SIG-M5 (cell line): ENCODE measurements at places on chromosomes 11 and 22.

DNA sequence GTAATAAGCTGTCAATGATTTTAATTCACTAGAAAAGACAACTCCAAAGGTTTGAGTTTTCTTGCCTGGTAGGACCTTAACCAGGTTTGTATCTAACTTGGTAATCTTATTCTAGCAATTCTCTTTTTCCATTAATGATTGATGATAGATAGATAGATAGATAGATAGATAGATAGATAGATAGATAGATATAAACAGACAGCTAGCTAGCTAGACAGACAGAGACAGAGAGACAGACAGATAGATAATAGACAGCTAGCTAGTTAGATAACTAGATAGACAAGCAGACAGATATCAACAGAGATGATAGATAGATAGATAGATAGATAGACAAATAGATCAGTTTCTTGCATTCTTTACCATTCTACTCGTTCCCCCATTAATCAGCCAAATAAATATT is 15.3 kb downstream of the TMPRSS6 start:
- DNase-seq: no peak

DNA sequence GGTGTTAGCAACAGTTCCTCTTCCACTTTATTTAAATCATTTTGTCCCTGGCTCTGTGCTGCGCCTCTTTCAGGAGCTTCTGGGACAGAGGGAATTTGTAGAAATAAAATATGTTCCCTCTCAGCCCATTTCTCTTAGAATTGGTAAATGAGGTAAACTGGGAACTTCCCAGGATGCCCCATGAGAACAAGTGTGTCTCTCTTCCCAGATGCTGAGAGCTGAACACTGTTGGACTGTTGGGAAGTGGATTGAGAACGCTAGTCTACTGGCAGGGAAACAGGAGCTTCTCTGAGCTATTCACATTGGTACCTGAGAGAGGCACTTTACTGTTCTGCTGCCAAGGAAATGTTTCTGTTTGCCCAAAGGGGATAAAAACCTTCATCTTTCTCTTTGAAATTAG is 4.0 kb downstream of the CRY2 start:
- DNase-seq: no peak

GRCh38 chr11:8932564-8933180 is at the start of gene C11orf16:
C11orf16 (minus strand) TSS chr11:8932947; CDS start chr11:8932308, 639 bp downstream.
- no peak for DNase-seq

GRCh38 chr11:116042146-116042545 is 537.9 kb upstream of the CADM1 start:
- no peak for DNase-seq

- DNase-seq: no peak
These were observed 412.9 kb downstream of the TBC1D22A start for GRCh38 chr22:47175151-47176025.

DNA sequence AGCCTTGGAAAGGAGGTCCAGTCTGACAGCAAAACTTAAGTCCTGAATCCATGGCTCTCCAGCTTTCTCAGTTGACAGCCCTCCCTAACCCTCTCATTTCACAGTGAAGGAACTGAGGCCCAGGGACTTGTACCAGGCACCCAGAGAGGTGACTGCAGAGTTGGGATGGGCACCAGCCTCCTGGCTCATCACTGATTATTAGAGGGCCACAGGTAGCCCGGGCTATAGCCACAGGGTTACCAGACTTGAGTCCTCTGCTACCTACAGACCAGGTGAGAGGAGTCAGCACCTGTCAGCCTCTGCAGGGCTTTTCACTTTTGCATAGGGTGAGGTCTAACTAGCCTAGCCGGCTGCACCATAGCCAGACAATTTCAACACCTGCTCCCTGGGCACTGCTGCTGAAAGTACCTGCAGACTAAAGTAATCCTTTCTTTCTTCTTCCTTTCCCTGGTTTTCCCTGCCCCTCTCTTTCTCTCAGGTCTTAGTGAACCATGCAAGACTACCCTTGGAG is 37.6 kb downstream of the SYT13 start:
- no peak for DNase-seq

DNA sequence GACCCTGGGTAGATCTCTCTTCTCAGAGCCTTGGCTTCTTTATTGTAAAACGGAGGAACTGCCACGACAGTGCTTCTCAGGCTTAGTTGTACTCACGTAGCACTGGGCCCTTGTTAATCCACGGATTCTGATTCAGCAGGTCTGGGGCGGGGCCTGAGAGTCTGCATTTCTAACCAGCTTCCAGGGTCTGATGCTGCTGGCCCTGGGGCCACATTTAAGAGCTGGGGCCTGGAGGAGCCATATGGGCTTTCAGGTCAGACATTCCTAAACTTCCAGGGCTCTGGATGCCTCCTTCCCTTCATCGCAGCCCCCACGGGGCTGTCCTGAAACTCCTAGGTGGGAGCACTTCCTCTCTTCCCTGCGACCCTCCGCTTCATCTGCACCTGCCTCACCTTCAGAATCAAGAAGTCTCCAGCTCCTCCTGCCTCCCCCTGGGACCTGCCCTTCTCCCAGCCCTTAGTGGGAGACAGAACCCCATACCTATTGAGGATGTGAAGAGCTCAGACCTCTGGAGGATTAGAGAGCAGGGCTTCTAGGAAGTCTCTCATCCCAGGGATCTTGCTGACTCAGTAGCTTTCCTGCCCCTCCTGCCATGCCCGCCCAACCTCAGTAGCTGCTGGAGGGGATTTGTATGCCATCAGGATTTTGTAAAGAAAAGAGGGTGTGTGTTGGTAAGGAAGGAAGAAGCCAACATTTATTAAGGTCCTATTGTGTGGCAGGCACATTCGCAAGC is 92.5 kb downstream of the LRRC32 start:
- no peak for DNase-seq

- DNase-seq: no peak
These were observed 3.6 kb upstream of the TSSK2 start for GRCh38 chr22:19127329-19128008.

GRCh38 chr11:75462117-75462653 is 29.2 kb upstream of the KLHL35 start:
- no peak for DNase-seq

DNA sequence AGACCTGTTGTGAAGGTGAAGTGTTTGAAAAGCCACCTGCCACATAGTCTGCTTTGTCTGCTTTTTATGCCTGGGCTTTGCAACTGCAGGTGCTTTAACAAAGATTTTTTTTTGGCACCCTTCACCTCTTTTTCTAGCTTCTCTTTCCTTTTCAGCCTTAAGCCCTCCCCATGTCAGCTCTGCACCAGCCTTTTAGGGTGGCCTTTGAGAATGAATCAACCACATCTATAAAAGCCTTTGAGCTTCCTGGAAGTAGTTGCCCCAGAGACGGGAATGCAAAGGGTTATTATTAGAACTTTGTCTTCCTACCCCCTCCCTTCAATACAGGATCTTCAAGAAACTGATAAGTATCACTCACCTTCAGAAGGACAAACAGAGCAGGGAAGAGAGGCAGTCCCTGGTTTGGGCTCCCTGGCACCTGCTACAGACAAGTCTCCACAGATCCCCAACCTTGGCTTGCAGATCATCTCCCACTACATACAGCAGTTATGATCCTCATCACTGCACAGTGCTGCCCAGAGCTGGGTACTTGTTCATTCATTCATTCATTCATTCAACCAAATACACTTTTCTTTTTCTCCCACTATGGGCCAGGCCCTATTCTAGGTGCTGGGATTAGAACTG is 8.0 kb downstream of the PVALB start:
- DNase-seq: no peak

- no peak for DNase-seq
These were observed 589.2 kb downstream of the BRD1 start for GRCh38 chr22:49238181-49239141.

DNA sequence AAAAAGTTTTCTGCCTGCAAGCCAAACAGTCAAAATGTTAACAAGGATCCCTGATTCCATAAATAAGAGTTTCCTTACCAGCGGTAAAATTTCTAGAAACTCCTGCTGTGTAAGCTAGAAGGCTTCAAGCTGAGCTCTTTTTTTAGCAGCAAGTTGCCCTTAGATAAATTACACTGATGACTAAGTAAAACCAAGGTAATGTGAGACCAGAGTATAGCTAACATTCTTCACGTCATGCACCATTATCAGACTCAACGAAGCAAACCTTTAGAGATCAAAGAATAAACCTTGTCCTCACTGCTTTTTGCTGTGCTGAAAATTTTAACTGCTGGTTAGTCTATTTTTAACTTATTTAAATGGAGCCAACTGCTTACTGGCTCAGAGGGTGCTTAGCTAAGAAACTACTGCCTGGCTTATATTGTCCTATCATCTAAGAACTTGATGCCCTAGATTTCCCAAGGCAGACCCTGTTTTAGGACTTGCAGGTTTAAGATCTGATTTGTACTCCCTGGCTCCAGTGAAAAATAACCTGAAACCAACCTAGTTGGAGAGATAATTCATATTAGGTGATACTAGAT is 900.7 kb downstream of the JRKL start:
- DNase-seq: no peak

DNA sequence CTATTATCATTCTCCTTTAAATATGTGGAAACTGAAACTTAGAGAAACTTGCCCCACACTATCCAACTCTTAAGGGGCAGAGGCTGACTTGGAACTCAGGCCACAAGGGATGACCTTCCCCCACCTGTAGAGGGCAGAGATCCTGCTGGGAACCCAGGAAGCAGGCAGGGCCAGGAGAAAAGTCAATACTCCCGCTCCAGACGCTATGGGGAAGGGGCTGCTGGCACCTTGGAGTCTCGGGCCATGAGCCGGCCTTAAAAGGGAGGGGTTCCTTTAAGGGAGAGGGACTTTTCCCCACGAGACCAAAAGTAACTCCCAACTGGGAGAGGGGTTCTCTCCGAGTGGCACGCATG is 620 bp upstream of the ANO5 start:
- DNase-seq: no peak

GRCh38 chr22:44365191-44365590 is 52.4 kb upstream of the SHISAL1 start:
- no peak for DNase-seq

DNA sequence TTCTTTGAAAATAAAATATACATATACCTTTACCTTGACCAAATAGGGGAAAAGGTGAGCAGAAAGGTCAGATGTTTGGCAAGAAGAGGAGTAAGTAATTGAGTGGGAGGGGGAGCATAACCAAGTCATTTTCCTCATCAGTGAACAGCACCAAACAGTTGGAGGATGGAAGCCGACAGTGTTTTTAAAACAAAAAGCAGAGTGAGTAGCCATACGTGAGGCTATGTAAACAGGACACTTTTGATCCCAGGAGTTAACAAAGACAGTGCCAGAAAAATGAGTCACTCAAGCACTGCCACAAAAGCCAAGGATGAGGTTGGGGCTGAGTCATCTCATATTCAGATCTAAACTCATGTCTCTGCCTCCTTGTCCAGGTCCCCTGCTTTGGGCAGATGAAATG is 734.7 kb downstream of the KCNA4 start:
- DNase-seq: no peak

DNA sequence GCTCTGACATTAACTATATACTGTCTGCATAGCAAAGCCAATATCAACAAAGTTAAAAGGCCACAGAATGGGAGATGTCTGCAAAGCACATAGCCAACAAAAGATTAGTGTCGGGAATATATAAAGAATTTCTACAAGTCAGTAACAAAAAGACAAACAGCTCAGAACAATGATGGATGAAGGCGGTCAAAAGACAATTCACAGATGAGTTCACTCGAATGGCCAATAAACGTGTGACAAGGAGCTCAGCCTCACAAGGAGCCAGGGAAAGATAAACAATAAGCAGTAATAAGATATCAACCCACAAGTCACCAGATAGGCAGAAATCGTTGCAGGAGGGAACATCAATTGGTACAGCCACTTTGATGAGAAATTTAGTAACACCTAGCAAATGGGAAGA is 106.0 kb upstream of the ISX start:
- no peak for DNase-seq

- no peak for DNase-seq
These were observed 65.8 kb upstream of the MS4A8 start for GRCh38 chr11:60633645-60634044.

DNA sequence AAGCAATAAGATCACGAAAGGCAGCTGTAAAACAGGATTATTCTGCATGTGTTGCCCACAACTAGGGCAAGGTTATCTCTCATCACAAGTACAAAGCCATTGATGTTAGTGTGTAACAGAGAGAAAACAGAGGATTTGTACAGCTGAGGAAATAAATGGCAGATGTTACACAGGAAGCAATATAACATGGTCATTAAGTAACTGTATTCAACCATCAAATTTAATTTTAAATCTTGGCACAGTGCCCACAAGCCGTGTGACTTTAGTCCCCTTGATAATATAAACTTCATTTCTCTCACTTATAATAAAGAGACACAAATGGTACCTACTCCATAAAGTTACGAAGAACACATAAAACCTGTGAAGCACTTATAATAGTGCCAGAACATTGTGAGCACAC is 17.3 kb downstream of the OR51E2 start:
- DNase-seq: no peak

GRCh38 chr11:13140028-13140870 is 131.1 kb downstream of the RASSF10 start:
- no peak for DNase-seq

DNA sequence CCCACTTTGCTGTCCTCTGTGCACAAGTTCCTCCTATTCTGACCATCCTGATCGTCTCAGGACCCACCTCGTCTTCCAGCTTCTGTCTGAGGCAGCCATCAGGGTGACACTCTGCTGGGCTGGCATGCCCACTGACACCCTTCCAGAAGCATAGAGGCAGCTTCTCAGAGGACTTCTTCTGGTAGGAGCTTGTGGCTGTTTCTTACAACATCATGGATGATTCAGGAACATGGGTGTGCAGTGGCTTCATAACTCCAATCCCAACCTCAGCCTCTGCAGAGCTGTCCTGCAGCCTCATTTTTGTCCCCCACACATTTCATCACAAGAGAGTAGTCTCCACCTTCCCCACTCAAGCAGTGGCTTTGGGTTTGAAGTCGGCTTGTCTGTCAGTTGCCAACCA is 20.9 kb upstream of the CTR9 start:
- DNase-seq: peak; percentile 35

DNA sequence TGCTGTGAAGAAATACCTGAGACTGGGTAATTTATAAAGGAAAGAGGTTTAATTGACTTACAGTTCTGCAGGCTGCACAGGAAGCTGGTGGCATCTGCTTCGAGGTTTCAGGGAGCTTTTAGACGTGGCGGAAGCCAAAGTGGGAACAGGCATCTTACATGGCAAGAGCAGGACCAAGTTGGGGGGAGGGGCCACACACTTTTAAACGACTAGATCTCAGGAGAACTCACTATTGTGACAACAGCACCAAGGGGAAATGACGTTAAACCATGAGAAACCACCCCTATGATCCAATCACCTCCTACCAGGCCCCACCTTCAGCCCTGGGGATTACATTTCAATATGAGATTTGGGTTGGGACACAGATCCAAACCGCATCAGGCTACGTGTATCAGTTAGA is 11.1 kb upstream of the SCGB1D4 start:
- DNase-seq: no peak
